ENCODE measurements at places on chromosomes 12 and 14.

DNA sequence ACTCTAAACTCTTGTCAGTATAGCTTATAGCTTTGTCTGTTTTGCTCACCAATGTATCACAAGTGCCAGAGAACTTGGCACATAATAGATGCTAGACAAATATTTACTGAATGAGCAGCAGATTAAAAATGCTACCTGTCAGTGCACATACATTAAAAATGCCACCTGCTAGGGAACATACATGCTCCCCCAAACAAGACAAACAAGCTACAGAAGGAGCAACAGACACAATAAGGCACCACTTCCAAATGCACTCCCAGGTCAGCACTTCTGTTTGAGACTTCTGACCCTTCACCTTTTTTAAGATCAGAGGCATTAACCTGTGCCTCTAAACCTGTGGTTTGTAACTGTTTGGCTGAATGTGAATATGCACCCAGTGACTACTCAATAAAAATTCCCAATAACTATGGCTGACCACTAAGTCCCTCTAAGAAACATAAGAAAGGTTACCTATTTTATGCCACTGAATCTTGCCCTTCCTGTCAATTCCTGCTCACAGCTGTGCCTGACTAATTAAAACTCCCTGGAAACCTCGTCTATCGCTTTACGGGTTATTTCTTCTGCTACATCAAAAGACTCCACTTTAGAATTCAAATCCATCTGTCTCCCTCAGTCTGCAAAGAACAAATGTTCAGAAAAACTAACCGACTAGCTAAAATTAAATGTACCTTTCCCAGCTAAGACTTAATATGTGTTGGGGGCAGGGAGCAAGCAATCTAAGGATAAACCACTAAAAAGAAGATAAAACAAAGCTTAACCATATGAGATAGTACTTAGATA is 41.0 kb downstream of the HECTD4 start:
- DNase-seq: no peak

- no peak for DNase-seq
These were observed 60.1 kb downstream of the SEL1L start for GRCh38 chr14:81473456-81474147.

- DNase-seq: no peak
These were observed 65.9 kb upstream of the OTOGL start for GRCh38 chr12:80033448-80033847.

DNA sequence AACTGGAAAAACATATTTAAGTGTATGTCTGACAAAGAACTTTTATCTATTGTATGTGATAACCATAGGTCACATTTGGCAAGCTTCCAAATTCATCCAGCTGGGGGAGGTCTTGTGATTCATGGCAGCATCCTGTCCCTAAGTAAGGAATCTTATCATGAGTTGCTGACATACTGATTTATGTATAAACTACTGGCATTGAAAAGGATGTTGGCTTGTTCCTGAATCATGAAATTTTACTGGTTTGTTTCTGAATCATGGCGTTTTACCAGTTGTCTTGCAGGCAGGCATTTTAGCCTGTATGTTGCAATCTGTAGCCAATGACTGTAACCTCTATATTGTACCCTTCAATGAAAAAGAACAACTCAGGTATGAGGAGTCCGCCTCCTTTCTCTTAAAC is 244.8 kb downstream of the IPO8 start:
- no peak for DNase-seq

GRCh38 chr12:105977236-105977635 is 161.5 kb downstream of the NUAK1 start:
- DNase-seq: no peak
